Heart right ventricle (tissue), 16 donors: ENCODE measurements at places on chromosomes 7 and 10. TPM values are rescaled to one million over a fixed set of nuclear protein-coding genes. Genes with fewer than 3 reads are reported as not detected.

MYO3A gene
- total RNA-seq, result not detected

RBP3 gene
- total RNA-seq, result not detected

ABCB1 gene
- 2.3 TPM for total RNA-seq

GPER1 gene
- 2.0 TPM for total RNA-seq

CHAT gene
- total RNA-seq, result not detected

GLRX3 gene
- 59.9 TPM for total RNA-seq

EFCAB10 gene
- total RNA-seq, result not detected

SLC18A3 gene
- not detected for total RNA-seq

CALHM1 gene
- not detected for total RNA-seq

DNA sequence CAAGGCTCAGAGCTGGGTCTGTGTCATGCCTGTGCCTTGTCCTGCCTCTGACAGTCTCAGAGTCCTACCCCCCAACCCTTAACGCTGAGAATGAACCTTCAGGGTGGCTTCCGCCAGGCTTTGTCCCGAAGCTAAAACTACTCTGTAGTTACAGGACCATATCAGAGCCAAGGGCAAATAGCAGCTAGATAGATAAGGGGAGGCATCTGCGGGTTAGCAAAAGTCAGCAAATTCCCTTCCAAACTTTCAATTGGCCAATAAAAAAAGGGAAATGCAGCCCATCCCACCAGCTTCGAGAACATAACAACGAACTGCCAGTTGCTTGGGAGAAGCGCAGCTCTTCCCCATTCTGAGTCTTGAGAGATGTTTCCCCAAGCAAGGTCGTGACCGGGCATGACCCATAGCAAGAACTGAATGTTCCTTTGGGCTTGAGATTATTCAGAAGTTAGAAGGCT, 17.7 kb downstream of the CCL24 start:
- DNase-seq, result peak; percentile 53

- DNase-seq, result no peak
These were observed 311.2 kb upstream of the SEMA3D start for GRCh38 chr7:85498031-85498430.

GRCh38 chr7:88669913-88670312, 89.6 kb upstream of the ZNF804B start:
- DNase-seq, result no peak

DNA sequence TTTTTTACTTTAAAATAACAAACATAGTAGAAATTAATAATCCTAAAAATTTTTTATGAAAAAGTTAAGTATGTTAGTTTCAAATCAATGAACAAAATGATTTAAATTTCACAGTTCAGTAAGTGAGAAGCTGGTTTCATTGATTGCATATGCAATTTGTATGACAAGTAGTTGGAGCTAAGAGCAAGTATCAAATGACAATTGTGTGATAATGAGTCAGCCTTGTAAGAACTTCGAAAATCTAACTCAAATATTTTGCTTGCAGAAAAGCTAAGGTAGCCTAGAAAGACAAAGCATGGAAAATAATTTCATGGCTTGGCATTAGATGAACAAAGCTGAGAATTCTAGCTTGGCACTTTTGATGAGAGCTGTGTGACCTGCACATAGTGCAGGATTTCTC, 111.5 kb downstream of the HDAC9 start:
- no peak for DNase-seq

DNA sequence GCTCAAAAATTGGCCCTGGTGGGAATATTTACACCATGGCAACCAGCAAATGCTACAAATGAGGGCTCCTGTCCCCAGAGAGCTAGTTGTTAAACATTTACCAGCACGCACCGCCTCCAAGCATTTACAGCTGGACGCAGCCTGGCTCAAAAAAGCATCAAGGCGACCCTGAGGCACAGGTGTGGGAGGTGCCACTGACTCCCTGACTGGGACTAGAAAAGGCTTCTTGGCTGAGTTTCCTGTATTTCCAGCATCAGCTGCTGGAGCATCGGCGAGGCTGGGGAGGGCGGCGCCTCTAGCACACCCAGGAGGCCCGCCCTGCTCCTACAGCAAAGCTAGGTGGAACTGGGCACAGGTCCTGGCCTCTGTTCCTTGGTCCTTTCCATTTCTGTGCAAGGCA, 43.5 kb upstream of the ZRANB1 start:
- DNase-seq, result no peak

- DNase-seq, result no peak
These were observed 73.9 kb downstream of the PRLHR start for GRCh38 chr10:118521415-118522117.

DNA sequence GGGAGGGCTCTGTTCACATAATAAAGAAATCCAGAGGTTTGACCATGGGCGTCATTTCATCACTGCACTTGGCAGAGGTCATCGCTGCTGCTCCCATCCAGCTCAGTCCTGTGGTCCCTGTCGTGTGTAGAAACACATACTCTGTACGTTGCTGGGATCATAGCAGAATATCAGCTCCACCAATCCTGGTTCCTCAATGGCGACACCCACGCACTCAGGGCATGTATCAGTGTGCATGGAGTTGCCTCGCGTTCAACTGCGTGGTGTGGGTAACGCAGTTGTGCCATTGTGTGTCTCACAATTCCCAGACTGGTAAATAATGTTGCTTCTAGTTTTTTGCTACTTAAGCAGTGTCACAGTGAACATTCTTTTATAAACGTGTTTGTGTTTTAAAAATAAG, 111.1 kb downstream of the LHPP start:
- DNase-seq, result no peak

DNA sequence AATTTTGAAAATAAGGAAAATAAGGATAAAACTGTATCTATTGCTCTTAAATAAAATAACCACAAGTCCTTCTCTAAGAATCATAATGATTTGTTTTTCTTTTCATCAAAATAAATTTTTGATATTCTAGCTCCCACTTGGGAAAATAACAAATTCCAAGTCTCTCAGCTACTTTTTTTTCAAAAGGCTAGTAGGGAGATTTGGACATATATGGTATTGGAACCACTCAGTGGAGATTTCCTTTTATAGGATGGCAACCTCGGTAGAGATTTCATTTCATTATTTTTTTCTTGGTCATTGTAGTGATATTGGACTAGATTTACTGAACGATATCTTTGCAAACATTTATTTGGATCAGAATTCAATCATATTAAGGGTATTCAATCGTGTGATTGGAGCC, 69.5 kb upstream of the PRKG1 start:
- no peak for DNase-seq

DNA sequence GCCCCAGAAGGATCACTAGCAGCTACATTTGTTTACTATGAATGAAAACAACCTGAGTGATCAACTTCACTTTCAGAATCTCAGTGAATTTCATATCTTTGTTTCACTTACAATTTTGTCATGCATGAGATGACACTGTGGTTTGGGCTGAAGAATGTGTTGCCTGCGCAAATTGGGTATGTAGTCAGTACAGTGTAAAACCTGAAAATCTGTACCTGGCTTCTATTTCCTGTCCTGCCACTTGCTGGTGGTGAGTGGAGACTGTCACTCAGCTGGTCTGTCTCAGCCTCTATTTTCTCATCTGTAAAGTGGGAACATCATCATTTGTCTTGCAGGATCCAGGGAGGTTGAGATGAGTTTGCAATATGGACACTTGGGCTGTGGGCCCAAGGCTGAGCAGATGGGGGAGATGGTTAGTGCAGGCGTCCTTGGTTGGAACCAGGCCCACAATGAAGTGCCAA, 118.0 kb downstream of the WDFY4 start:
- DNase-seq, result no peak

DNA sequence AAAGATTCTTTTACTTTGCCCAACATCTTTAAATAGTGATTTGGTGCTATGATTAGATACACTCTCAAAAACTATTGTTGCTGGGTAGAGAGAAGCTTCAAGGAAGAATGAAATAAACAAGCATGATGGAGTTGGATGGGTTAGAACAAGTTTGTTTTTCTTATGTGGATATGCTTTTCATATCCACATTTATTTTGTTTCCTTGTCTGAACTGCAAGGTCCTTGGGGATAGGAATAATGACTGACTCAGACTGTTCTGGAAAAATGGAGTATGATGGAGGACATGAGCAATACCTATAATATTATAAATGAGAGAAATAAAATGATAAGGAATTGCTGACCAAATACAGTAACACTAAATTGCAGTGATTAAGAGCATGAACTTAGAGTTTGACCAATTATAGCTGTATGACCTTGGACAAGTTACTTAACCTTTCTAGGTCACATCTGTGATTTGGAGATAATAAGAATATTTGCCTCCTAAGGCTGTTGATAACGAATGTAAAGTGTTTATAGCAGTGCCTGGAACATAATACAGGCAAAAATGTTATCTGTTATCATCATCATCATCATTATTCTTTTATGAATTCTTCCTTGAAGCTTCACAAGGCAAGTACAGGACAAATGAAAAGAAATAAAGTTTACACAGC, 847.5 kb downstream of the LRMDA start:
- DNase-seq, result no peak

DNA sequence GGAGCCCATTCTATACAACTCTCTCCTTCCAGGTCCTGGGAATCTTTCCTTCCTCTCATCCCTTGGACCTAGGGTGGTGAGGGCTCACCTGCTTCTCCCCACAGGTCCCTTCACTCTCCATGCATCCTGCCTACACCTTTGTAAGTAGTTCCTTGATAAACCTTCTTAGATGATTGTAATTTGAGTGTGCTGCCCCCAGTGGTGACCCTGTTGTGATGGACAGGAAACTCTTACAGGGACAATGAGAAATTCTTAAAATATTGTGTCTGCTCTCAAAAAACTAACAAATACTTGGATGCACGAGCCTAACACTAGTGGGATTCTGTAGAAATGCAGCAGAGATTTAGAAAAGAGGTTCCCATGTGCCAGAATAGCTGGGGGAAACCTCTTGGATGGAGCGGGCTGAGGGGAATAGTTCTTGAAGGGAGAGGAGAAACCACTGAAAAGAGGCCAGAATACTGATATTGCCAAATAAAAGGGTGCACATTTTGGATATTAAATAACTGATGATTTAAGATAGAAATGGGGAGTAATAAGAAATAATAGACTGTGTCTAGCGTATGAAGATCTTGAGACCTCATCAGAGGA, 6.7 kb upstream of the PAXIP1 start:
- DNase-seq, result no peak

- DNase-seq, result no peak
These were observed 282.5 kb downstream of the GLRX3 start for GRCh38 chr10:130418731-130419130.
